Adrenal gland (tissue), 19 donors: ENCODE measurements at places on chromosomes 1 and 21.

GRCh38 chr1:51976846-51977602, 13.5 kb downstream of the RAB3B start:
- DNase-seq: no peak

- no peak for DNase-seq
Measured at GRCh38 chr1:12475101-12475500, 142.9 kb downstream of the DHRS3 start.

GRCh38 chr1:177383715-177384114, 213.0 kb downstream of the BRINP2 start:
- no peak for DNase-seq

DNA sequence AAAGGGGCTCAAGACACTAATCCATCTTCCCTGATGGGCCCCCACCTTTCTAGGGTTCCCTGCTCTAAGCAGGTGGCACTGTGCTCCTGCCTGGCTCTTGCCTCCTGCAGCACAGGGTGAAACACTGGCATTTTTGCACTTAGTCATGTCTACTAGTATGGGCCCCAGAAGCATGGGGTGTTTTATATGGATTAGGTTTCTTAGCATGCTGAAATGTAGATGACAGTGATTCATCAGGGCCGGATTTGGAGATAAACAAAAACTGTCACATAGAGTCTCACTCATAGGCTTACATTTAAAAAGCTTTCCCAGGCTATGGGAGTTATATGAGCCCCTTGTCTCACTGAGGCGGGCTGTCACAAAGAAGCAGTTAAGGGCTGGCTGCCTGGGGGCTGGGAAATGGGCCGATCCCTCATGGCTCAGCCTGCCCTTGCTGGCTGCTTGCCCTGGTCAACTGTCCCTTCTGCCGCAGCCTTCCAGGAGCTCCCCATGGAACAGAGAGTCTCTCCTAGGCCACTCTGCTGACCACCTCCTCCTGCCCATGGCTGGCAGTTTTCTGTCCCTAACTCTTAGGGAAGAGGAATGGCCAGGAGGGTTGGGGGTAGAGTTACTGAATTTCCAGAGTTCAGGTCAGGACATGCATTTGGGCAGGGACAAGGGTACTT, 6.5 kb downstream of the GALNT2 start:
- DNase-seq: no peak

GRCh38 chr1:52141513-52142219, at the start of gene ZFYVE9:
Gene ZFYVE9, plus strand, starts transcription at chr1:52142089. Its CDS starts 91,118 bp downstream, at chr1:52233207.
- DNase-seq: peak; percentile 63

DNA sequence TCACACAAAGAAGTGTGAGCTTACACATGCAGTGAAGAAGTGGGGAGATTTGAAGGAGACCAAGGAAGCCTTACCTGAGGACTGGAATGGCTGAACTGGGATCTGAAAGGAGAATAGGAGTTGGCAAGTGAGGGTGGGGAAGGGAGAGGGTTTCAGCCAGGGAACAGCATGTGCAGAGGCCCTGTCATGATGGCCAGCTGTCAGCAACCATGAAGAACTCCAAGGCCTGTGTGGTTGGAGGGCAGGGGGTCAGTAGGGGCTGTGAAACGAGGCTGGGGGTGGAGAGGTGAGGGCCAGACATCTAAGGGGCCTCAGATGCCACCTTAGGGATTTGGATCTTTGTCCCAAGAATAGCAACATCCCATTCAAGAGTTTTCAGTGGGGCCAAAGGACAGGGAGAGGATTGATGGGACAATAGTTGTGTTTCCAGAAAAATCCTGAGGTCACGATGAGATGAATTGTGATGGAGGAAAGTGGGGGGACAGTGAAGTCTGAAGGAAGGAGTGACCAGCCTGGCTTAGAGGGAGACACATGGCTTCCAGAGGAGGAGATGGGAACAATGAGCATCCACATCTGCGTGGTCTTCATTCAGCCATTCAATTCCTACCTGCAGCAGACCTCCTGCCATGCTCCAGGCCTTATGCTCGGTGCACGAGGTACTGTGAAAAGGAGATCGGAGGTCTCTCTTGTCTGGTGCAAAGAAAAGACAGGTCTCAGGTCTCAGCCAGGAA, 187.6 kb downstream of the MATN1 start:
- DNase-seq: no peak

DNA sequence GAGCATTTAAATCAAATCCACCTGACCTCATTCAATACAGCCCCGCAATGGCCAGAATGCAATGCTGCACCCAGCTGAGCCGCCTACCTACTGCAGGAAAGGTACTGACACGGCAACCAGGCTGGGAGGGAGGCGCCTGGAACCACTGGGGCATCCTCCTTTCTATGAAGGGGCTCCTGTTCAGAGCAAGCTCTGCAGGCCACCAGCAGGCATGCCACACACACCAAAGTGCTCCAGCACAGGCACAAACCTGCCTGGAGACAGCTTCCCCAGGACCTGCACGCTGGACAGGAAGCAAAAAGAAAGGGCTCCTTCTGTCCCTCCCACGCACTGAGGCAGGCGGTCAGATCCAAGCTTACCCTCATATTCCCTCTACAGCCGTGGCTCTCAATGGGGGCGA, 21.2 kb downstream of the CTNNBIP1 start:
- DNase-seq: no peak

GRCh38 chr1:15515022-15515663, 8.9 kb downstream of the CASP9 start:
- DNase-seq: no peak

- no peak for DNase-seq
Measured at GRCh38 chr1:116001739-116002487, 25.6 kb downstream of the SLC22A15 start.

GRCh38 chr1:242405947-242406346, 118.5 kb downstream of the PLD5 start:
- DNase-seq: no peak

GRCh38 chr1:221725735-221726672, 15.9 kb downstream of the DUSP10 start:
- DNase-seq: no peak

- no peak for DNase-seq
Measured at GRCh38 chr1:66397192-66397591, 136.8 kb upstream of the SGIP1 start.

- no peak for DNase-seq
Measured at GRCh38 chr1:216186816-216187215, 236.4 kb downstream of the USH2A start.

- no peak for DNase-seq
Measured at GRCh38 chr1:165853528-165854075, 26.2 kb downstream of the UCK2 start.

- no peak for DNase-seq
Measured at GRCh38 chr1:157145076-157145475, 6.9 kb upstream of the ETV3 start.

DNA sequence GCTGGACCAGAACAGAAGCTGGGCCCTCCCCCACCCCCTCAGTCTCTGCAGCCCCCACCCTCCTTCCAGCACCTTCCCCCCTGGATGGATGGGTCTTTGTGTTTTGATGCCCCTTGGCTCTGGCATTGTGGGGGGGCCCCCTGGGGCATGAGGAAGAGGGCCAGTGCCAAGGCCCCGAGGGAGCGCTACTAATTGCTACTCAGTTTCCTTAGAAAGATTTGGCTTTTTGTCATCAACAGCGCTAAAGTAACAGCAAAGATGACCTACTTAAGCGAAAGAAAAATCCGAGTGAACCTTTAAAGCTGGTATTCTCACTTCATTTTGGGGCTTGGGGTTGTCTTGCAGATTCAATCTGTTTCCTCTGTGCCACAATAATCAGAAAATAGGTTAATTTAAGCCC, 63.5 kb downstream of the SKI start:
- no peak for DNase-seq

- no peak for DNase-seq
Measured at GRCh38 chr21:28455253-28455600, 537.5 kb downstream of the LTN1 start.

DNA sequence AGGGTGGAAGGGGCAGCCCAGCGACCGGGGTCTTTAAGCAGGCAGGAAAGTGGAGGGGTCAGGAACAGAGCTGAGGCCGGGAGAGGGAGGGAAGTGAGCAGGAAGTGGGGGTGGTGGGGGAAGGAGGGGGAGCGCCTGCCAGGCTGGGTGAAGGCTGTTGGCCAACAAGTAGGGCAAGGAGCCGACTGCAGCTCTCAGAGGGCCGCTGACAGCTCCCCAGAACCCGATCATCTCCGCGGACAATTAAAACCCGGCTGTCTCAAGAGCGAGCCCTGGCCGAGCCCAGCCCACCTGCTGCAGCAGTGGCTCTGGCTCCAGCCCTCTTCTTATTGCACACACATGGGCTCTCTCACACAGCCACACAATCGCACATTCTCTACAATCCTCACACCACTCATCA, 51.6 kb downstream of the GRIK3 start:
- DNase-seq: no peak

GRCh38 chr1:9169601-9170137, 40.8 kb upstream of the GPR157 start:
- no peak for DNase-seq

- DNase-seq: no peak
Measured at GRCh38 chr1:8127171-8127641, 101.1 kb upstream of the ERRFI1 start.

GRCh38 chr1:159799446-159799985, 2.6 kb upstream of the FCRL6 start:
- no peak for DNase-seq

DNA sequence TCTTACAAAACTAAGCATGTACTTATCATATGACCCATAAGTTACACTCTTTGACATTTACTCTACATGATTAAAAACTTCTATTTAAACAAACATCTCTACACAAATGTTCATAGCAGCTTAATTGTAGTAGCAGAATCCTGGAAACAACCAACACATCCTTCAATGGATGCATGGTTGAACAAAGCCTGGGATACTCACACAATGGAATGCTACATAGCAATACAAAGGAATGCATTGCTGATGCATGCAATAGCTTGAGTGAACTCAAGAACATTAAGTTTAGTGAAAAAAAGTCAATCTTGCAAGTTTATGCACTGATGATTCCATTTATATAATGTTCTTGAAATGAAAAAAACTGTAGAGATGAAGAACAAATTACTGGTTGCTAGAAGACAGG, 686.9 kb downstream of the LRRIQ3 start:
- no peak for DNase-seq

- DNase-seq: no peak
Measured at GRCh38 chr1:53148123-53148522, 5.7 kb upstream of the SLC1A7 start.

- no peak for DNase-seq
Measured at GRCh38 chr1:61198554-61198953, 116.2 kb downstream of the NFIA start.

GRCh38 chr1:3504151-3504821, 49.8 kb downstream of the ARHGEF16 start:
- DNase-seq: no peak

DNA sequence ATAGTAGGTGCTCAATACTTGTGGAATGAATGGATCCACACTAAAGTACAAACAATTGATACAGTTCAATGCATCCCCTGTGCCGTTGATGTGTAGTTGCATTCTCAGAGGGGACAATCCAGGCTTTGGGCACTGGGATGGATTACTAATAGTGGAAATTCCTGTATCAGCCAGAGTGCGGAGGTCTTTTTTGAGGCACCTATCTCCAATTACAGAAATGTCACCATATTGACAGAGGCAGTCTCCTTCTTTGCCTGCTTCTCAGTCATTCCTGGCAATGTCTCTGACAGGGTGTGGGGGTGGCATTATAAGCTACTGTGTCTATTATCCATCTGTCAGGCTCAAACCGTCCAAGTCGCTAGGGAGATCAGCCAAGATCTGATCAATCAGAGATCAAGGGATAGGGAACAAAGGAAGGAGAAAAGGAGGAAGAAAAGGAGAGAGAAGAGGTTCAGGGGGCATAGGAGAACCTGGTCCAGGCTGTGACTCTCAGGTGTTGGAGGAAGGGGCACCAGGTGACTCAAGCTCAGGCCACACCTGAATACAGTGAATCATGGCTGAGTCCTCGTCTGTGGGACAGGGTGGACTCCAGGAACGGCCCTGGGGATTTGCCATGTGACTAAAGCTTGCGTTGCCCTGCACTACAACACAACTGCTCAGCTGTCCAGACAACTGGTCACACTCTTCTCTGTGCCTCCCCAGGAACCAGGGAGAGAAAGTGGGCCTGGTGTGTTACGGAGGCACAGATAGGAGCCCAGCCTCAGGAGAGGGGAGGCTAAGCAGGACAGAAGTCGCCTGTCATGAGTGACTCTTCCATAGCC, 3.4 kb upstream of the LAMB3 start:
- DNase-seq: peak; percentile 50

DNA sequence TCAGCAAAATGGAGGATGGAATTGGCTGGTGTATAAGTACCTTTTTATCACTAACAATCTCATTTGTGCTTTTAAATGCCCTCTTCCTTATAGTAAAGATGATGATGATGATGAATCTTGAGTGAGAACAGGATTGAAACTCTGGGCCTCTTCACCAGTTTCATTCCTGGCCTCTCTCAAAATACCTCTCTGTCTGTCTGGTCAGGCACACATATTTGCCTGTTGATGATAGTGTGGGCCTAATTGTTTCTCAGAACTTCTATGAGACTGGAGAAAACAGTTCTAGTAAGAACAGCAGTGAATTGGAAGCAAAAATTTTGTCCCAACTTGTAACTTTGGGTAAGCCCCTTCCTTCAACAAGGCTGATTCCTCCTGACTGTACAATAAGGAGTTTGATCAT, 94.4 kb upstream of the RGS4 start:
- DNase-seq: no peak

DNA sequence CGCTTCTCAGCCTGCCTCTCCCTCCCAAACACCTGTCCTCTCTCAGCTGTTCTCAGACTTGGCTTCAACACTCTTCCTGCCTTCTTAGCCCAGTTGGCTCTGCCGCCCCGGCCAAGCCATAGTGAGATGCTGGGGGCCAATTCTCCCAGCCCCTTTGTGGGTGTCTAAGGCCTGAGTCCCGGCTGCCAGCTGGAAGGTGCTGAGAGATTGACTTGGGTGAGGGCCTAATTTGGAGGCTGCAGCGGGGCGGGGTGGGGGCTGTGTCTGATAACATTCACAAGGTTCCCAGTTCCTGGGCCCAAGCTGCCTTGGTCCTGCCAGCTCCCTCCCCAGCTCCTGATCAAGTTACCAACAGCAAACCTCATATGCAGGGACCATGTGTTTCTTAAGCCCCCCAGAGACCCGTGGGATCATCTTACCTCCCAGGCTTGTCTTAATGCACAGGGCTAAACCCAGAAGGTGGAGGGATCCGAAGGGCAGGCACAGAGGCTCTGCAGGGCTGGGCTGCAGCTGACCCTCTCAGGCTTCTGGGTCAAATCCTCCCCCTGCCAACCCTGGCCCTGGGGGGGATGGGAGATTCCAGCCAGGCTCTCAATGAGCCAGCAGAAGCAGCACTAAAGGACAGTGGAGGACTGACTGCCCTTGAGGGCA, 9.8 kb downstream of the INKA2 start:
- no peak for DNase-seq
